Fibroblast of lung (primary cell): ENCODE measurements at places on chromosomes 7 and 10.

DNA sequence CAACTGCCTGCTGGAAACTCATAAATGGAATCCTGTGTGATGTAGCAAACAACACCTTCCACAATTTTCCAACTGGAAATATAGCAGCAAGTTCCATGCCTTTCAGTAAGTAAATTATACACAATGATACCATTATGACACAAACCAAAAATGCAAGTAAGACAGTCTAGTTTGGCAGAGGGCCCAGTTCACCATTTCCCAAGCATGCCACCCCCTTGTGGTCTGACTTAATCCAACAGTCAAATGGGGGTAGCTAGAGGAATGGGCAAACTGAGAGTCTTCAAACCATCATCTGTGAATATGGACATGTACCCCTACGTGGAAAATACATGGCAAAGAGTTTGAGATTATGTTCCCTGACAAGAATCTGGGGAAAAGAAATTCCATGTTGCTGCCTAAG lies 137.6 kb upstream of the VWC2 start:
- no peaks in the 10 kb centered on the region for H3K36me3 ChIP-seq
- H3K4me3 ChIP-seq: no peak overlapping the region
- H3K4me1 ChIP-seq: no peaks in the 10 kb centered on the region
- DNase-seq: no peak
- no peak overlapping the region for H3K27ac ChIP-seq

GRCh38 chr7:21092766-21093702 lies 306.3 kb upstream of the SP8 start:
- no peak overlapping the region for H3K27ac ChIP-seq
- no peak for DNase-seq
- H3K27me3 ChIP-seq: no peaks in the 10 kb centered on the region
- H3K36me3 ChIP-seq: no peaks in the 10 kb centered on the region
- H3K4me3 ChIP-seq: no peak overlapping the region

GRCh38 chr7:24318326-24318725 lies 34.3 kb downstream of the NPY start:
- no peak for DNase-seq
- no peaks in the 10 kb centered on the region for H3K36me3 ChIP-seq
- no peaks in the 10 kb centered on the region for H3K27me3 ChIP-seq

- no peak overlapping the region for H3K27ac ChIP-seq
- H3K36me3 ChIP-seq: no peaks in the 10 kb centered on the region
- H3K4me3 ChIP-seq: no peak overlapping the region
- peaks cover 6% of the 10 kb centered on the region for H3K27me3 ChIP-seq
Observed at GRCh38 chr7:28998105-28998504, 40.0 kb upstream of the TRIL start.

- no peaks in the 10 kb centered on the region for H3K27me3 ChIP-seq
- no peak overlapping the region for H3K4me3 ChIP-seq
- H3K27ac ChIP-seq: no peak overlapping the region
- DNase-seq: no peak
- no peaks in the 10 kb centered on the region for H3K4me1 ChIP-seq
Observed at GRCh38 chr10:3418041-3418754, 245.6 kb upstream of the PITRM1 start.

DNA sequence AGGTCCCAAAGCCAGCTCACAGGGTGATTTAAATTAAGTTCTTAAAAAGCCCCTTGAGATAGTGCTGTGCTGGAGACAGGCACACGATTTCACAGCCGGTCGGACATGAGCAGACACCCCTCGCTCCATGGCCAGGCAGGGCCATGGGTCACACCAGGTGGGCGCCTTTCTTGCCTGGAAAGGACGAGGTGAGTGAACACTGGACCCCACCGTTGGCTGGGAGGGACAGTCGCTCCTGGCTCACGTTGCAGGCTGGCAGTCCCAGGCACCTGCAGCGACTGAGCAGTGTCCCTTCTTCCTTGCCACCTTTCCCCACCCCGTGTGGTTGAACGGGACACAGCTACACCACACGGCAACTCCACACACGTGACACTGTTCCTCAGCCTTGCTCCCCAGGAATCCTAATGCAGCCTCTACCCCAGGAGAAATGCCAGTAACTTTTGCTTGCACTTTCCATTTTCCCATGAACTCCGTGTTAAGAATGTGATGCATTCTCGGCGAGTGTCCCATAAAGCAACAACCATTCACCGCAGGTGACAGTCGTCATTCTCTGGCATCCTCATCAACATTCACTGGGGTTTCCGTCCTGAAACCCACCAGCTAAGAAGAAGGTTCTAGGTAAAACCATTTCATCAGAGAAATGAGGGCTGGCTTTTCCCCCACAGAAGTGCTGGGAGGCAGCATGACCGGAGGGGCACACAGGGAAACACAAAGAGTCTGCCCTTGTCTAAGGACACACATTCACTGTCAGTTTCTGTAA lies 217.4 kb downstream of the ZMYND11 start:
- H3K4me3 ChIP-seq: no peak overlapping the region
- no peak for DNase-seq
- no peaks in the 10 kb centered on the region for H3K27me3 ChIP-seq

DNA sequence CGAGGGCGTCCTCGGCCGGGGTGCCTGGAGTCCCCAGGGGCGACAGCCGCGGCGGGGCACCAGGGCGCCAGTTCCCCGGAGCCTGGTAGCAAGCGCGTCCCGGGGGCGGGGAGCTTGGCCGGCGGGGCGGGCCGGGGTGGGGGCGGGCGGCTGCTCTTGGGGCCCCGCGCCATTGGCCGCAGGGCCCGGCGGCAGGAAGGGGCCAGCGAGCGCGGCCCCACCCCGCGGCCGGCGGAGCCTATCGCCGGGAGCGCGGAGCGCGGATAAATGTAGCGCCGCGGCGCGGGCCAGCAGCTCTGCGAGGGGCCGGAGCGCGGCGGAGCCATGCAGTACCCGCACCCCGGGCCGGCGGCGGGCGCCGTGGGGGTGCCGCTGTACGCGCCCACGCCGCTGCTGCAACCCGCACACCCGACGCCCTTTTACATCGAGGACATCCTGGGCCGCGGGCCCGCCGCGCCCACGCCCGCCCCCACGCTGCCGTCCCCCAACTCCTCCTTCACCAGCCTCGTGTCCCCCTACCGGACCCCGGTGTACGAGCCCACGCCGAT lies at the start of gene HHEX:
HHEX (plus strand) TSS at position 293 of the 548 bp plus-strand sequence; CDS start at position 325, 32 bp downstream.
- H3K4me1 ChIP-seq: no peaks in the 10 kb centered on the region
- peak; percentile 73 for DNase-seq
- no peaks in the 10 kb centered on the region for H3K27me3 ChIP-seq
